ENCODE measurements at places on chromosomes 11 and 22.

GRCh38 chr11:71198141-71198822 lies 54.1 kb downstream of the SHANK2 start:
- DNase-seq = no peak

DNA sequence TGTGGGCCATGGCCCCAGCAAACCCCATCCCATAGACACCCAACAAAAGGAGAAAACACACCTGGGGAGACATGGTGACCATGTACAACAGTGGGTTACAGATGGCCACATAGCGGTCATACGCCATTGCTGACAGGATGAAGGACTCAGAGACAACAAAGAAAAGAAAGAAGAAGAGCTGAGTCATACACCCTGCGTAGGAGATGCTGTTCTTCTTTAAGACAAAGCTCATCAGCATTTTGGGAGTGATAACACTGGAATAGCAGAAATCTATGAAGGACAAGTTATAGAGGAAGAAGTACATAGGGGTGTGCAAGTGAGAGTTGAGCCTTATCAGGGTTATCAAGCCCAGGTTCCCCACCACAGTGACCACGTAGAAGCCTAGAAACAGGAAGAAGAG lies 4.9 kb downstream of the OR8B8 start:
- no peak for DNase-seq

DNA sequence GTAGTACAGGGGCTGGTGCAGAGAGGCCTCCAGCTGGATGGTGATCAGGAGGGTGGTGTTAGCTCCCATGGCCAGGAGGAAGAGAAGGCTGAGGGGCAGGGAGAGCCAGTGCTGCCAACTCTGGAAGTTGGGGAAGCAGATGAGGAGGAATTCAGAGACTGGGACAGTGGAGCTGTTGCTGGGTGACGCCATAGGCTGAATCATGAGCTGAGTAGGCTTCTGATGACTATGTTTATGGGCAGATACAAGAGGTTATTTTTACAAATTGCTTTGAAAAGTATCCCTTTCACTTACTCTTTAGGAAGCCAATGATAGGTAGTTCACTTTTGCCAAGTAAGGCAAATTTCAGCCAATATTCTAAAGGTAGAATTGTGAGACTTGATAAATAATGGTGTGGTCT lies 3.1 kb downstream of the OR56A1 start:
- no peak for DNase-seq

GRCh38 chr22:50673231-50674129 lies 857 bp downstream of the SHANK3 start:
- DNase-seq = peak; percentile 53

DNA sequence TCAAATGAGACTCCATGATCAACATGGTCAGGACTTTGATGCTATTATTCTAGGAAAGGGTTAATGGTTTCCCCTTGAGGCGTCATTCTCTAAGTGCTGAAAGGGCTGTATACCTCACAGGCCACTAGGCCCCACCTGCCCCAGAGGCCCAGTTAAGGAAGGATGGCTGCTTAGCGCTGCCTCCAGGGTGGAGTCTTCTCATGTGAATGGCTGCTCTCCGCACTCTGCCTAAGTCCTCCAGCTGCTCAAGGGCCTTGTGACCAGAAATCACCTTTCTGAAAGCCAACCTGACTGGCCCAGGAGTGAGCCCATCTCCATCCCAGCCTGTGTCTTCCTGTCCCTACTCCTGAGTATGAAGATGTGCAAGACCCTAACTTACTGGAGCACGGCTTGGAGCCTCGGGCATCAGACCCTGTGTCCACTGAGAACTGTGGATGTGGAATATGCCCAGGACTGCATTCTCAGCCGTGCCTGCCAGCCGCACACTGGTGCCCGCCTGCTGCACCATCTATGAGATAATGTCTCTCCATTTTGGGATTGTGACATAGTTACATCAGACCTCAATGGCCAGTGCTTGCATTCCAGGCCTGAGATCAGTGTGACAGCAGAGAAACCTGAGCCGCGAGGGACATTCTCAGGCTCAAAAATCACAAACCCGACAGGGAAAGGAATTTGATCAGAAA lies 51.0 kb downstream of the SNX19 start:
- DNase-seq = no peak

- no peak for DNase-seq
Measured at GRCh38 chr11:30345644-30346043, 22.7 kb downstream of the ARL14EP start.

GRCh38 chr11:48210052-48210451 lies 6.6 kb upstream of the OR4B1 start:
- DNase-seq = no peak

GRCh38 chr11:70255477-70256116 lies 14.9 kb upstream of the PPFIA1 start:
- DNase-seq = no peak

GRCh38 chr11:68819362-68819761 lies 22.4 kb downstream of the CPT1A start:
- no peak for DNase-seq

GRCh38 chr11:107842412-107843100 lies 16.0 kb downstream of the SLC35F2 start:
- no peak for DNase-seq

GRCh38 chr11:92447586-92447985 lies 223.0 kb downstream of the FAT3 start:
- DNase-seq = no peak

GRCh38 chr22:50435291-50436014 lies 39.4 kb downstream of the SBF1 start:
- DNase-seq = no peak

DNA sequence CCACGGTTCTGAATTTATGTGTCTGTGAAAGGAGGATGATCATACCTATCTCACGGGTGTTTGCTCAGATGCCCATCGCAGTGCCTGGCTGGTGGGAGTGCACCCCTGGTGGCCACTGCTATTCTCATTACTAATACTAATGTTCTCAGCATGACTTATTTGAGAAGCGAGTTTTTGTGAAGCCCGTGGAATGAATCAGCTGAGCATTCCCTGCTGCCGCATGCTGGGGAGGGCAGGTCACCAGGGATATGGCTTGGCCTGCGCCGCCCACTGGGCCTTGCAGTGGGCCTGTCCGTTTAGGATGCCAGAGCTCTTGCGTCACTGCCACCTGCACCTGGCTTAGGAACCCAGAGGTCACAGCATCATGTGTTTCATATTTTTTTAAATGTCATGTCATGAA lies 16.9 kb downstream of the CTTN start:
- no peak for DNase-seq

DNA sequence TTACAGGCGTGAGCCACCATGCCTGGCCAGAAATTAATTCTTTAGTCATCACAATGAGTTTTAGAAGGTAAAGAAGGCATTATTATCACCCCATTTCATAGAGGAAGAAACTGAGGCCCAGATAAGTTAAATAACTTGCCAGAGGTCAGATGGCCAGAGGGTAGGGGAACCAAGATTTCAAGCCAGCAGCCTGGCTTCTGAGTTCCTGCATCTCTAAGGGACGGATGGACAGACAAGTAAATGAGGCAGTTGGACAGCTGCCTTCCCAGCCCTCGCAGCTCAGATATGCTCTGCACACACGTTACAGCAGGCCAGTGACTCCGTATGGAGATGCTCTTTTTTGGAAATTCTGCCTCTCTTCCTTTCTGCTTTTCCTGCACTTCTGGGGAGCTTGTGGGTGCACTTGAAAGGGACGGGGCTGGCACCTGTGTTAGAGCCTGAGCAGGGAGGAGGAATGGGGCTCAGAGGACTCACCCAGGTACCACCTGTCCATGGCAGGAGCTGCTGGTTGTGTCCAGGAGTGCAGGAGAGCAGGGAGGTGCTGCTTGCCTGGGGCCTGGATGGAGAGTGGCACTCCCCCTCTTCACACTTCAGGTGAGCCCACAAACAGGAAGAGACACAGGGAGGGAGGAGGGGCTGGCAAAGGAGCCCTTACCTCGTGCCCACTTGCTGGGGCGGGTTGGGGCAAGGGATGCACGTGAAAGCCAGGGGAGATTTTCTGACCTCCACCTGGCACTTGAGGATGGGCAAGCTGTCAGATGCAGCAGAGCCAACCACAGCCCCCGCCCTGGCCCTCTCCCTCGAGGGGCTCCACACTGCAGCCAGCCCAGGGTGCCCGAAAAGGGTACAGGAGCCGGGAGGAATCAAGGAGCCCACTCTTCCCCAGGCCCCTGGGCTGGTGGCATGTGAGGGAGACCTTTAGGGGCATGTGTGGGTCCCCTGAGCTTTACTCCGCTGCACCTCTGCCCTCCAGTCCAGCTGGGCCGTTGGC lies 3.3 kb upstream of the FXYD2 start:
- no peak for DNase-seq

- DNase-seq = no peak
Measured at GRCh38 chr22:20141186-20142077, 9.4 kb downstream of the CCDC188 start.

GRCh38 chr11:10473371-10473770 lies 18.3 kb downstream of the AMPD3 start:
- DNase-seq = no peak

DNA sequence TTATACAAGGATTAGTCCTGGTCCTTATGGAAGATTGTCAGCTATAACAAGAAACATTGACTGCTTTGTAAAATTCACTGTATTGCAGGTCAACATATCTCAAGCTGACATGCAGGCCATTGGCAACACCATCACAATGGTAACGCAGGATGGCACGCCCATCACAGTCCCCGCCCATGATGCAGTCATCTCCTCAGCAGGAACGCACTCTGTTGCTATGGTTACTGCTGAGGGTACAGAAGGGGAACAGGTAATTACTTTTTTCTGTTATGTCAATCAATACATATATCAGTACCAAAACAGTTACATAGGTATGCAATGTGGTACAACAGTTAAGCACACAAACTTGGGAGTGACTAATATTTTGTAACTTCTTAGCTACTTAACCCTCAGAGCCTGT lies 55.3 kb downstream of the ZNF143 start:
- DNase-seq = no peak

DNA sequence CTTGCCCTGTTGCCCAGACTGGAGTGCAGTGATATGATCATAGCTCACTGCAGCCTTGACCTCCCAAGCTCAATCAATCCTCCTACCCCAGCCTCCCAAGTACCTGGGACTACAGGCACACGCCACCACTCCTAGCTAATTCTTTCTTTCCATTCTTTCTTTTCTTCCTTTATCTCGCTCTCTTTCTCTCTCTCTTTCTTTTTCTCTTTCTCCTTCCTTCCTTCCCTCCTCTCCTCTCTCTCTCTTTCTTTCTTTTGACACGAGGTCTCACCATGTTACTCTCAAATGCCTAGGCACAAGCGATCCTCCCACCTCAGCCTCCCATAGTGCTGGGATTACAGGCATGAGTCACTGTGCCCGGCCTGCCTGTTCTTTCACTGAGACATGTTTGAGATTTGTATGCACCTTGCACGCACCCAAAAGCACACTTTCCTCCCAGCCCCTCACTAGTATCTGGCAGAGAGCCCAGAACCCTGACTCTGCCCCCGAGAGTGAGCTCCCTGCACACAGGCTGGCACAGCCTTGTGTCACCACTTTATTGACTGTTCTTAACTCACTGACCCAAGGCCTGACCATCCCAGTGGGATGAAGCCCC lies 56.8 kb downstream of the CD6 start:
- DNase-seq = no peak

- no peak for DNase-seq
Measured at GRCh38 chr11:114077482-114078305, 18.2 kb downstream of the ZBTB16 start.

GRCh38 chr11:13705710-13706109 lies 37.2 kb downstream of the FAR1 start:
- DNase-seq = no peak

DNA sequence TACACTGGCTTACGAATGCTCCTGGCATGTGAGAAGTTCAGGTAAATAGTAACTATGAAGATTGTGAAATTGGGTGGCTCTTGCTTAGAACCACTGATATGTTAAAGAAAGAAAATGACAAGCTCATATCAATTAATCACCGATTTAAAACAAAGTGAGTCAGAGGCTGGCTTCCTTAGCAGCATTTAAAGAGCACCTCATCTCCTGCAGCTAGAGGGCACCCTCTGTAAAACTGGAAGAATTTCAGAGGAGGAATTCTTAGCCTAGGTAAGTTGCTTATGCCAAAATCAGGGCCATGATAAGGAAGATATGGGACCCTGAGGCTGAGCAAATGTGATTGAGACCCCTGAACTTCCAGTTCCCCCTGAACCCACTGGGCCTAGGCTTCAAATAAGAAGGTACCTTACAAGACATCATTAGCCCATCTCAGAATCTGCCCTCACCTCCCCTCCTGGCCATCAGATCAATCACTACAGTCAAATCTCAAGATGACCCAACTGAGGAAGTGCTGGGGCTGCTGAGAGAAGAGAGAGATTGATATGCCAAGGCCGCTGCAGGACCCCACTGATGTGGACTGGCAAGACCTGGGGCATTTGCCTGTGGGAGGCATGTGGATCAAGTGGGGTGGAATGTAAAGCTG lies 8.6 kb upstream of the CD3E start:
- DNase-seq = no peak

DNA sequence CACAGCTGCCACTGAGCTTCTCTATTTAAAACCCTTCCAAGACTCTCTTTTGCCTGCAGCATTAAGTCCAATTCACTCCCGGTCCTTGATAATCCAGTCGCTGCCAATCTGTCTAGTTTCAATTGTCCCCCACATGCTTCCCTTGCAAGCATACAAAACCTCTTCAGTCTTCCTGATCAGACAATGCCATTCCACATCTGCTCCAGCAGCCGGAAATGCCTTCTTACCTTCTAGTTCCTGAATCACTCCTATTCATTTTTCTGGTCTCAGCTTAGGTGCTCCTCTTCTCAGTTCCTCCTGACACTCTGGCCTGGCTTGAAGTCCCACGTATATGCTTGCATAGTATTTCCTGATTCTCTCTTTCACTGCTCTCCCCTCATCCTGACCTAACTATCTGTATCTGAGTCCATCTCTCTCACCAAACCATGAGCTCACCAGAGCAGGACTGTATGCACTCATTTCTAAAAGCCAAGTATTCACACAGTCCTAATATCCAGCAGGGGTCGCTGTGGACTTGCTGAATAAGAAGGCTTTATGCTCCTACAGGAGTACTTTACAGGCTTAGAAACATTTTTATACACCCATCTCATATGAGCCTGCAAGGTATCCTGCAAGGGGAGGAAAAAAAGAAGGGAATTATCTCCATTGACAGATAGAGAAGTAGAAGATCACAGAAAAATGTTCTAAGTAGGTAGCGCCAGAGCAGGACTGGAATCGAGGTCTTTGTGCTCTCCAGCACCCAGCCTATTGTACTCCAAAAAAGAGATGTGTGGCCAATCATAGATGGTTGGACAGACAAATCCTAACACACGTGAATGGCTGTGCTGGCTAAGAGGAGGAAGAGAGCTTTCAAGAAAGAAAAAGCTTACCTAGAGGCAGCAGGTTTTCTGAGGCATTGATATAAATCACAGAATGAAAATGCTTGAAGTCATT lies 19.2 kb downstream of the XRRA1 start:
- DNase-seq = peak; percentile 18

All from nucleus accumbens (tissue), 56 donors.